ENCODE measurements at places on chromosomes 7 and 10.

DNA sequence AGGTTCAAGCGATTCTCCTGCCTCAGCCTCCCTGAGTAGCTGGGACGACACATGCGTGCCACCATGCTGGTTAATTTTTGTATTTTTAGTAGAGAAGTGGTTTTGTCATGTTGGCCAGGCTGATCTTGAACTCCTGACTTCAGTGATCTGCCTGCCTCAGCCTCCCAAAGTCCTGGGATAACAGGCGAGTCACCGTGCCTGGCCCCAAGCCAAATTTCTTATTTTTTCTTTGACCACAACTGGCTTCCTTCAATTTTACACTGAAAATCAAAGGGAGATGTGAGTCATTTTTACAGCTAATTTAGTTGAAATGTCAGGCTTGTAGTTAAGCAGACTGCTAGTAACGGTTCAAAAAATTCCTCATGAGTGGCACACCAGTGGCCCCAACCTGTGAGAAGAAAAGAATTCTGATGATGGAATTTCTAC, 7.8 kb downstream of the RNF216 start:
- DNase-seq: no peak

GRCh38 chr10:84140036-84140379, 699 bp downstream of the GHITM start:
- peak; percentile 43 for DNase-seq

- DNase-seq: no peak
These were observed 13.9 kb upstream of the FBXW4 start for GRCh38 chr10:101708870-101709269.

DNA sequence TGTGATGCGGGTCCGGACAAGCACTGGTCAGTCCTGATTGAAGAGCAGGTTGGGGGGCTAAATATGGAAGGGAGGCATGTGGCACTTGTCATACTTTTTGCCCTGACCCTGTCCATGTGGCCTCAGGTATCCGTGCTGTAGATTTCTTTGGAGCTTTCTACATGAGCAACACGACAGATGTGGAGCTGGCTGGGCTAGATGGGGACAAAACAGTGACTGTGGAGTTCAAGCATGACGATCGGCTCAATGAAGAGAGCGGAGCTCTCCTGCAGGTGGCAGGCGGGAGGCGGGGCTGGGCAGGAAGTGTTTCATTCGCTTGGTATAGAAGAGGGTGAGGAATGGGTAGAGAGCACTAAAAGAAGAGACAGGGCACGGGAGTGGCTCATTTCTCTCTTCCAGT, 13.0 kb upstream of the CHCHD1 start:
- DNase-seq: peak; percentile 68

DNA sequence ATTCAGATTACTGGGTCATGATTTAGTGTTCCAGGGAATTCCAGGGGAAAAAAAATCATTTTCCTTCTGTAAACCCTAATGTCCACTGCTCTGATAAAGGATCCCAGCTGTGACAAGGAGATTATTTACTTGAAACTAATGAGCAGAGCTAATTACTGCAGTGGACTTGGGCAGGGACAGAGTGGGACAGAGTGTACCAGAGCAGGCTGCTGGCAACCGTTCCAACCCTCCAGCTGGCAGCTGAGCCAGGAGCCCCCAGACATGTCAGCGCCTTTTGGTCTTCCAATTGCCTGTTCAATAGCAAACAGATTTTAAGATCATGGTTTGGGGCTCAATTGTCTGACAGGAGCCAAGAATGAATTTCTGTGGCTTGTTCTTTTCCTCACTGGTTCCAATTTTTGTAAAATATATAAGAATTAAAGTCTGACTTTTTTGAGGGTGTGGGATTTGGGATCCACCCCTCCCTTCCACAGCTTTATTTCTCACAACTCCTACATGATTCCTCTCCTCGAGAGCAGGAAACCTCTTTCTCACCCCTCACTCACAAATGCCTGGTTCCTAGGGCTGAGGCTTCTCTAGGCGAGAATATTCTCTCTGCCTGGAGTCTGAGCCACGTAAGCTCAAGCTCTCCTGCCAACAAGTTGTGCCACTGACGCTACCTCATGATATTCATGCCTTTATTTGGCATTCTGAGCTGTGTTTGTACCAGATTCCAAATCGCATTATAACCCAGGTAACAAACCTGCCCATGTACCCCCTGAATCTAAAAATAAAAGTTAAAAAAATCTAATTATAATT, 20.6 kb upstream of the FAM180A start:
- DNase-seq: no peak

GRCh38 chr10:114408112-114408967, 4.0 kb upstream of the AFAP1L2 start:
- no peak for DNase-seq

- DNase-seq: peak; percentile 98
These were observed at the start of gene CCAR1 for GRCh38 chr10:68720793-68721672. Gene CCAR1, plus strand, starts transcription at chr10:68721239. Its CDS starts 1,266 bp downstream, at chr10:68722505.

DNA sequence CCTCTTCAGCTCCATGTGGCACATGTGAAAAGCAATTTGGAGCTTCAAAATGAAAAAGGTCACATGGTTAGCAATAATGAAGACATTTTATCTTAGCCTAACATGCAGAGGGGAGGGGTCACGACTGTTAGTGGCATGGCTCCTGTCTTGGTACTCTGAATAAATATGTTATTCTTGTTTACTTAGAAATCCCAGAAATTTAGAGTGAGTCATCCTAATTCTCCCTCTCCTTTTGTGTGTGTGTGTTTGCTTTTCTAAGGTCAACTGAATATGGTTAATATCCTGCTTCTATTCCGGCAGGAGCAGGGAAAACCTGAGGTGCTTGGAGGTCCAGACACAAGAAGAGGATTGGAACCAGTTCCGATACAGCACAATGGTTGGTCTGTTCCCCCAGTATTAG, 17.6 kb downstream of the BCCIP start:
- no peak for DNase-seq

- no peak for DNase-seq
These were observed 6.2 kb upstream of the FRAT1 start for GRCh38 chr10:97312897-97313296.

GRCh38 chr7:96303105-96303685, 18.7 kb downstream of the SLC25A13 start:
- DNase-seq: no peak

GRCh38 chr7:152081088-152081487, 55.6 kb downstream of the GALNT11 start:
- no peak for DNase-seq

DNA sequence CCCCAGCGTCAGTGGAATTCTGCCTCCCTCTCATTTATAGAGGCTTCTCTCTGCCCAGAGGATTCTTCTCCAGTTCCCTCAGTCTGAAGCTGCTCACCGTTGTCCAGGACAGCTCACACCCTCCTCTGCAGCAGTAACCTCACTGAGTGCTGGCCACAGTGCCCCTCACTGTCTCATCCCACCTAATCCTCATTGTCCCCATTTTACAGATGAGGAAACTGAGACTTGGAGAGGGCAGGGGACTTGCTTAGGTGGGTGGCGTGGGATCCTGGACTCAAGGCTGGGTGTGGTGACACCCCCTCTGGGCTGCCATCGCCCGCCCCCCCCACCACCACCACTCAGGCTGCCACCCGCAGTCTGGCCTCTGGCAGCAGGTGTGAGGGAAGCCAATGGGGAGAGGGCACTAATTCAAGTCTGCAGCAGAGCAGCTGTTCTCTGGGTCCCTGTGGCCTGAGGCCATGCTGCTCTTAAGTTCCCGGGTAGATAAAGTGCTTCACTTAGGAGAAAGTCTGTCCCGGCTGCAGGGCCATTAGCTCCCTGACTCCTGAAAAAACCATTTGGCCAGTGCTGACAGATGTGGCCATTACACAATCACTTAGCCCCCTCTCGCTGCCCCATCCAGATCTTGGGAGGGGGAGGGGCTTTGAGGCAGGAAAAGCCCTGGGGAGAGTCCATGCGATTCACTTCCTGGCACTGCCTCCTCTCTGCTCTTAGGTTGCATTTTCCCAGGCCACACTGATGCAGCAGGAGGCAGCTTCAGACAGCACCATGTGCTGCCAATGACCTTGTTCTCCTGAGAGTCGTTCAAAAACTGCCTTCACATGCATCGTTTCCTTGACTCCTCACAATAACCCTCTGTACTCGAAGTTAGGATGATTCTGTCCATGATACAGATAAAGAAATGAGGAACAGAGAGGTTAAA, 36.3 kb downstream of the DRGX start:
- DNase-seq: peak; percentile 32

DNA sequence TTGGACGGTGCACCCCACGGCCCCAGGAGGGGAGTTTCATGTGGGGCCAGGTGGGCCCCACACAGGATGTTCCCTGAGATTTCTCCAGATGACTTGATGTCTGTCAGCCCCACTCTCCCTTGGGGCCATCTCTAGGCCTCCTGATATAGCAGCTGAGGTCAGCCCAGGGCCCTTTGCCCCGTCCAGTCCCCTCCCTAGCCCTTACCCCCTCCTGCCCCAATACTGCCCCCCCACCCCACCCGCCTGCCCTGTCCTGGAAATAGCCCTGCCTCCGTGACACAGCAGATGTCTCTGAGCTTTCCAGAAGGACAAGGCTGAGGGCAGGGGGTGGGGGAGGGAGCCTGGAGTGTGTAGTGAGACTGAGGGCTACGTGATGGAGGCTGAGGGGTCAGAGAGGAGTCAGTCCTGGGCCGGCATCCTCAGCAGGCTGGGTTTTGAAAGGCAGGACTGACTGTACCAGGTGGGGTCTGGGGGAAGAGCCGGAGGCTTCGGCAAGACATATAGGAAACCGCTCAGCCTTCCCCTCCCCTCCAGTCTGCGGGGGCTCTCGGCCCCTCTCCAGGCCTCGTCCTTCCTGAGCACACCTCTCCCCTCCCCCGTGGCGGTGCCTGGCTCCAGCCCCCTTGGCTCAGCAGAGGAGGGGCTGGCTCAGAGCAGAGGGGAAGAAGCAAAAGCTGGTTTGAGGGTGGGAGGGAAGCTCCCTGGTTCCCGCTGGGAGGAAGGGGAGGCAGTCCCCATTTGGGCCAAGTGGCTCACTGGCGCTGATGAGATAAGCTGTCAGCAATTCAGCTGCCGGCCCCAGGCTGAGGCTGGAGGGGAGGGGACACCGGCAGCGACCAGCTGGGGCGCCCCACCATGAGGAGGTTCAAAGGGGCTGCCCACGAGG, 2.0 kb downstream of the FLNC start:
- DNase-seq: no peak

GRCh38 chr10:60944058-60944909, at the start of gene RHOBTB1:
Gene RHOBTB1, minus strand, starts transcription at chr10:60944185. Its CDS starts 32,643 bp downstream, at chr10:60911542.
- DNase-seq: no peak

- DNase-seq: no peak
These were observed 73.1 kb downstream of the CD36 start for GRCh38 chr7:80711531-80711930.

- no peak for DNase-seq
These were observed 102.6 kb upstream of the TBX20 start for GRCh38 chr7:35356495-35356894.

- no peak for DNase-seq
These were observed 114.7 kb upstream of the AHR start for GRCh38 chr7:17183630-17184328.

DNA sequence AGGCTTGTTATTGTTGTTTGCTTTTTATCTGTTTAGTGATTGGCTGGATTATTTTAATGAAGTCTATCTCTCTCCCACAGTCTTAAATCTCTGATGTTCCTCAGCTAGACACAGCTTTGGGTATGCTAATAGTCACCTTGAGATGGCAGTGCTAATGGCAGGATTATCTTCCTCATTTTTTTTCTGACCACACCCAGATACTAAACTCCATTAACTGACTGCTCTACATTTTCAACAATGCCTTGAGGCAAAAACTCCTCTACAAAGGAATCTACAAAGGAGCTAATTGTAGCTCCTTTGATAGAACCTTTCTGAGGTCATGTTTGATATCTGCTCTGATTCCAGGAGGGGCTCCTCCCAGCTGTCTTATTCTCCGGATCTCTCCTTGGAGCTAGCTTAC, 122.6 kb downstream of the HBP1 start:
- no peak for DNase-seq

- DNase-seq: no peak
These were observed 77.8 kb upstream of the SH2B2 start for GRCh38 chr7:102208826-102209225.

DNA sequence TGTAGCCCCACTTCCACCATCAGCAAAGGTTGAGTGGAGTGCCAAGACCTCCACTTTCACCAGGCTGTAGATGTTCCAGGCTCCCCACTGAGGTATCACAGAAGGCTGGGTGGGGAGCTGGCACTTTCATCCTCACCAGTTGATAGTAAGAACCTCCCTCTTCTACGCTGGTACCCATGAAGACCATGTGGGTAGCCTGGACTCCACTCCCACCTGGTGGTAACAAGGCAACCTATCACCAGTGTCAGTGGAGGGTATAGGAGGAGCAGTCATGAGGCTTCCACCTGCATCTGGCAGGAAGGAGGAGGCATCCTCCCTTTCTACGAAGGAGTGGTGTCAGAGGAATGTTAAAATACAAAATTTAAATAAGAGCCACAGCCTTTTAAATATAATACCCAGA, 4.4 kb downstream of the SMIM30 start:
- DNase-seq: no peak

DNA sequence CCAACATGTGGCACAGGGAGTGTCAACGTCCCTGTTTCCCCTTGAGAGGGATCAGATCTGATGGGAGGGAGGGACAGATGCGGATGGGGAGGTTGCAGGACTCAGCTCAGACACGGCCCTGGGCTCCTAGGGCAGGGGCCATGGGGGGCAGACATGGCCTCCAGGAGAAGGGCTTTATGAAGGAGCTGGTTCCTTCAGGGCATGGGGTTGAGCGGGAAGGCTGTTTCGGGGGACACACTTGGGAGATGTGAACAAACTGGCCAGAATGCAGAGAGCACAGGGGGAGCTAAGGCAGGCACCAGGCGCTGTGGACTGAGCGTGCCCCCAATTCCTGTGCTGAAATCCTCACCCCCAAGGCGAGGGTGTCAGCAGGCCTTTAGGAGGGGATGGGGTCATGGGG, 581.9 kb upstream of the FOXK1 start:
- DNase-seq: no peak

- DNase-seq: no peak
These were observed 18.1 kb downstream of the SHH start for GRCh38 chr7:155794196-155794595.

GRCh38 chr7:2245883-2246675, 4.1 kb downstream of the NUDT1 start:
- DNase-seq: no peak

DNA sequence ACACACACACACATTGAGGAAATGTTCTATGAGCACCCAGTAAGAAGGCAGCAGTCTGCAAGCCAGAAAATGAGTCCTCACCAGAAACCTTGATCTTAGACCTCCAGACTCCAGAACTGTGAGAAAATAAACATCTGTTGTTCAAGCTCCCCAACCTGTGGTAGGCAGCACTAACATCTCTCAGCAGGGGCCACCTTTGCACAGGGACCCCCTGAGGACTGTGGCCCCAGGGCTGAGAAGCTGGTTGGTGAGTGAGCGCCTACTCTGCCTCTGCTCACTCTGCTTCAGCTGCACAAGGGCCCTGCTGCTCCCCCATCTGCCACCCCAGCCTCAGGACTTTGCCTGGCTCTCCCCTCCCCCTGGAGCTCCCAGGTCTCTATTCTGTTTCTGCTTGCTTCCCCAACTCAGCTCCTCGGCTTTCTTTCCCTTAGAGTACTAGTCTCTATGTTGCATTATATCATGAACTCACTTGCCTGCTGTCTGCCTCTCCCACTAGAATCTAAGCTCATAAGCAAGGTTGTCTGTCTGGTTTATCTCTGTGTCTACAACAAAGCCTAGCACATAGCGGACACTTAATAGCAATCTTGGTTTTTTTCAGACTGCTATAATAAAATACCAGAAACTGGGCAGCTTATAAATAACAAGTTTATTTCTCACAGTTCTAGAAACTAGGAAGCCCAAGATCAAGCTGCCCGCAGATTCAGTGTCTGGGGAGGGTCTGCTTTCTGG, 40.4 kb upstream of the PRLHR start:
- no peak for DNase-seq

Data from activated CD8-positive, alpha-beta memory T cell treated with anti-CD3 and anti-CD28 coated beads, Interleukin-2, amount 10 ng/mL, durations not matched to agents 7 days and 5 days (primary cell).